Left renal pelvis (tissue), 4 donors: ENCODE measurements at places on chromosomes 11 and 22. TPM values are rescaled to one million over a fixed set of nuclear protein-coding genes. Genes with fewer than 3 reads are reported as not detected.

Gene WT1
- 126 TPM for polyA plus RNA-seq

Gene ATL3
- 17.3 TPM for polyA plus RNA-seq

Gene SYVN1
- 62.7 TPM for polyA plus RNA-seq

Gene CASP12
- polyA plus RNA-seq, result 0.75 TPM

Gene TMEM218
- polyA plus RNA-seq, result 49.0 TPM

Gene SIPA1
- 42.4 TPM for polyA plus RNA-seq

Gene DRICH1
- 3.7 TPM for polyA plus RNA-seq

Gene CNIH2
- polyA plus RNA-seq, result 6.1 TPM

Gene TREH
- polyA plus RNA-seq, result 0.64 TPM

Gene RIMBP3C
- 0.37 TPM for polyA plus RNA-seq

Gene MS4A12
- polyA plus RNA-seq, result not detected

Gene NLRP14
- polyA plus RNA-seq, result 0.73 TPM

Gene NPTXR
- polyA plus RNA-seq, result 5.3 TPM

Gene CREB3L1
- 15.7 TPM for polyA plus RNA-seq

Gene KCNJ4
- polyA plus RNA-seq, result 1.5 TPM

Gene TTC36
- 0.93 TPM for polyA plus RNA-seq

Gene BIRC2
- 97.9 TPM for polyA plus RNA-seq

Gene HBB
- 2,476 TPM for polyA plus RNA-seq

Gene FDX1
- polyA plus RNA-seq, result 23.0 TPM

Gene PGA5
- 0.43 TPM for polyA plus RNA-seq

Gene FIBIN
- 25.5 TPM for polyA plus RNA-seq

Gene C1QTNF4
- polyA plus RNA-seq, result 6.3 TPM

Gene APIP
- polyA plus RNA-seq, result 41.9 TPM

Gene PIWIL4
- 4.4 TPM for polyA plus RNA-seq

Gene MFNG
- 10.4 TPM for polyA plus RNA-seq

Gene ADORA2A
- polyA plus RNA-seq, result 5.1 TPM

Gene SYT7
- 6.2 TPM for polyA plus RNA-seq

Gene AAMDC
- polyA plus RNA-seq, result 46.5 TPM

Gene APOL5
- not detected for polyA plus RNA-seq

Gene AQP11
- polyA plus RNA-seq, result 2.6 TPM

Gene SLC37A4
- polyA plus RNA-seq, result 13.9 TPM

Gene ALG9
- 48.2 TPM for polyA plus RNA-seq

Gene LRRC32
- polyA plus RNA-seq, result 70.3 TPM

Gene TMPRSS5
- 1.3 TPM for polyA plus RNA-seq

Gene OR5AP2
- polyA plus RNA-seq, result not detected

Gene PHOX2A
- polyA plus RNA-seq, result 0.42 TPM

Gene DEPDC7
- 6.8 TPM for polyA plus RNA-seq
